ENCODE measurements at places on chromosomes 13 and 19.

- no peak for DNase-seq
These were observed 239.9 kb upstream of the CSNK1A1L start for GRCh38 chr13:37345391-37345790.

DNA sequence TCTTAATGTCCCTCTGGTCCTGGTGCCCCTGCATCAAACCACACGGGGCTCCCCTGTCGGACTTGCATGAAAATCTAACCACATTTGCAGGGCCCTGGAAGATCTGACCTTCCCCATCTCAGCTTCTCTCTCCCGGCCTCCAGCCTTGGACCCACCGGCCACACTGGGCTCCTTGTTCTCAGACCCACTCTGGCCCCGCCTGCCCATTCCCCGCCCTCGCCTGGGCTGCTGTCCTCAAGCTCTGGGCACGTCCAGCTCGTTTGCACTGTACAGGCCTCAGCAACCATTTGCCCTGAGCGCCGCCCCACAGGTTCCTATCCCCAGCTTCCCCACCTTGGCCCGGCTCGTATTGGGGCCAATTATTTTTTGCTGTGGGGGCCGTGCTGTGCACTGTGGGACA lies 10.5 kb downstream of the MYO9B start:
- no peak for DNase-seq

GRCh38 chr13:32845952-32846950 lies 170.0 kb upstream of the KL start:
- no peak for DNase-seq

GRCh38 chr13:103941506-103942140 lies 875.4 kb upstream of the SLC10A2 start:
- DNase-seq, result no peak

DNA sequence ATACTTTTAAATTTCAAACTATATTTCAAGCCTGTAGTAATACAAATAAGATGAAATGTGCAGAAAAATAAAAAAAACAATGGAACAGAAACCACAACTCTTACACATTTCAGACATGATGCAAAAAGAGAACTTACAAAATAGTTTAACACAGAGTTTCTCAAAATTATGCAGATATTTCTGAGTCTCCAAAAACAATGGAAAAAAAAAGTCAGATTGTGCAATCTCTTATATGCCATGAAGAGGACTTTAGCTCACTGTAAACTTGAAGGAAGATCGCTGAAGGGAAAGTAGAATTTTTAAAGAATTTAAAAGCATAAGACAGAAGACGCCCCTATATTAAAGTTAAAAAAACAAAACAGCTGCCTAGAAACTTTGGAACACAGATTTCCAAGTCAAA lies 20.4 kb downstream of the ZNF708 start:
- DNase-seq, result no peak

DNA sequence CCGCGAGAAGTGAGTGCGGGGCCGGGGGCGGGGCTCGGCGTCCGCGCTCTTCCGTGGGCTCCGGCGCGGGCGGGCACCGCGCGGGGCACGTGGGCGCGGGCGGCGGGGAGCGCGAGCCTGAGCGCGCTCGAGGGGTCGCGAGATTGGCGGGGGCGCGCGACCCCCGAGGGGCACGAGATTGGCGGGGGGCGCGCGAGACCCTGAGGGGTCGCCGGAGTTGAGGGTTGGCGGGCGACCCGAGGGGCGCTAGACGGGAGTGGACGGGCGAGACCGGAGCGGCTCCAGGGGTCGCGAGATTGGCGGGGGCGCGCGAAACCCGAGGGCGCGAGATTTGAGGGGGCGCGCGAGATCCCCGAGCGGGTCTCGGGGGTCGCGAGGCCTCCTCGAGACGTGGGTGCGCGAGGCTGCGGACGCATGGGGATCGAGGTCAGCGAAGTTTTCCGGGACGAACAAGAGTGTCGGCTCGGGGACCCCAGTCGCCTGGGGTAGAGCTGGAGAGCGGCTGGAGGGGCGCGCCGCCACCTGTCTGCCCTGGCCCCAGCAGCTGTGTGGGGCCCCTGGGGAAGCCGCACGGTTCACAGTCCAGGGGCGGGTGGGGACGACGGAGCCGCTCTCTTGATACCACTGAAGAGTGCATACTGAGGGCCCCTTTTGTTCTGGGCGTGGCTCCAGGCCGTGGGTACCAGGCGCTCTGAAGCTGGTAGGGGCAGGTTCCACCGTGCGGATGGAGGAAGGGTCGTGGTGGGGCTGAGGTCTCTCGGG lies 682 bp downstream of the SSBP4 start:
- no peak for DNase-seq

DNA sequence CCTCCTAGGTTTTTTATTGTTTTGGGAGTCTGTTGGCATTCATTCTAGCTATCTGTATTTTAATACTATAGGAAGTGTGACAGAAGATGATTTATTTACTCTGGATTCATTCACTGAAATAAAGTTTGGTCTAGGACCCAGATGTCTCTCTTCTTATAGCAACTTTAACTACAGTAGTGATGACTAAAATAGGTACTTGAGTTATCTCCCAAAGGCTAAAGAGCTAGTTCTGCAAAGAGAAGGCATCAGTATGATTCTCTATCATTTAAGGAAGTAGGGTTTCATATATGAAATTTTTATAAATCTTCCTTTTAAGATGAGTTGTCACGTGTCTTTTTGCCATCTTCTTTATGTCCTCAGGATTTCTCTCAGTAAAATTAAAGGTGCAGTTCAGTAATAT lies 507.4 kb downstream of the KCTD12 start:
- no peak for DNase-seq

- DNase-seq, result no peak
These were observed 156.4 kb upstream of the KL start for GRCh38 chr13:32859707-32860292.

DNA sequence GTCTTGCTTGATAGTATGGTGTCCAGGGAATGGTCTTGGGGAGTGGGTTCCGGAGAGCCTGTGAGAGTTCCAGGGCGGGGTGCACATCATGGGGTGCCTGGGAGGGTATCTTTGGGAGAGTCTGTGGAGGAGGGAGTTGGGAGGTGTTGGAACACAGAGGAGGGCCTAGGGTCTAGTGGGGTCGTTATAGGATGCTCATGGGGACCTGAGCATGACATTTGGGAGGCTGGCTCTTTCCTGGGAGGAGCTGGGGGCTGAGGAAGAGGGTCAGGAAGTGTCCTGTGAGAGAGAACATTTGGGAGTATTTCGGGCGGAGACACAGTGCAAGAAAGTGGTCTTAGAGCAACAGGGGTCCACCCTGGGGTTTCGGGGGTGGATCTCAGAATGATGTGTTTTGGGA lies 2.7 kb downstream of the ACTL9 start:
- DNase-seq, result no peak

- DNase-seq, result no peak
These were observed 114.7 kb upstream of the MCF2L start for GRCh38 chr13:112854321-112854720.

- DNase-seq, result no peak
These were observed 6.2 kb downstream of the PRKD2 start for GRCh38 chr19:46710687-46711086.

Measured in SW 1271 (cell line).